ENCODE measurements at places on chromosomes 4 and X.
A peak's percentile ranks its signal among the peaks of the same experiment; 100 is the strongest.

DNA sequence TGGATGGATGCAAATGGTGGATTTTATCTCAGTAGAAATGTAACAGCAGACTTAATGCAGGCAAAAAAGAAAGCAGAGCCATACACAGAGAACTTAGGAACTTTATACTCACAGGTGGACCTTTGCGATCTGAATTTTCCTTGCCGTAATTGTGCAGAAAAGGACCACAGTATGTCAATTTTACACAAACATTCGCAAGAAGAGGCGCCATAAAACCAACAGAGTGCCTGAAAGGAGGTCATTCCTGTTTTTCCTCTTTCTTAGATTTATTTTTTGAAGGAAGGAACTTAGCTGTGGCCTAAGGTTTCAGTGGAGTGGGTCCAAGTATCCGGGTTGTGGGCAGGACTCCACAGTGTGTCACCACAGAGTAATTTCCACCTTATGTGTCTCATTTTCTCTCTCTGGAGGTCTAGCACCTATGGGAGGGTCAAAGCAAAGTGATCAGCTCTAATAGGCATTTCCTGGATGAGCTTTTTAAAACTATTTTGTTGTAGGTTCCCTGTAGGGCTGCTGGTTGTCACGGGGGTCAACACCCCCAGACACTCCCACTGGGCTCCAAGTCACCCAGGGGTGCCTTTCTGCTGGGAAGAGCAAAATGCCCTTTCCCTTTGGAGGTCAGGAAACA lies 24.7 kb upstream of the PBDC1 start:
- DNase-seq, result peak; percentile 48

DNA sequence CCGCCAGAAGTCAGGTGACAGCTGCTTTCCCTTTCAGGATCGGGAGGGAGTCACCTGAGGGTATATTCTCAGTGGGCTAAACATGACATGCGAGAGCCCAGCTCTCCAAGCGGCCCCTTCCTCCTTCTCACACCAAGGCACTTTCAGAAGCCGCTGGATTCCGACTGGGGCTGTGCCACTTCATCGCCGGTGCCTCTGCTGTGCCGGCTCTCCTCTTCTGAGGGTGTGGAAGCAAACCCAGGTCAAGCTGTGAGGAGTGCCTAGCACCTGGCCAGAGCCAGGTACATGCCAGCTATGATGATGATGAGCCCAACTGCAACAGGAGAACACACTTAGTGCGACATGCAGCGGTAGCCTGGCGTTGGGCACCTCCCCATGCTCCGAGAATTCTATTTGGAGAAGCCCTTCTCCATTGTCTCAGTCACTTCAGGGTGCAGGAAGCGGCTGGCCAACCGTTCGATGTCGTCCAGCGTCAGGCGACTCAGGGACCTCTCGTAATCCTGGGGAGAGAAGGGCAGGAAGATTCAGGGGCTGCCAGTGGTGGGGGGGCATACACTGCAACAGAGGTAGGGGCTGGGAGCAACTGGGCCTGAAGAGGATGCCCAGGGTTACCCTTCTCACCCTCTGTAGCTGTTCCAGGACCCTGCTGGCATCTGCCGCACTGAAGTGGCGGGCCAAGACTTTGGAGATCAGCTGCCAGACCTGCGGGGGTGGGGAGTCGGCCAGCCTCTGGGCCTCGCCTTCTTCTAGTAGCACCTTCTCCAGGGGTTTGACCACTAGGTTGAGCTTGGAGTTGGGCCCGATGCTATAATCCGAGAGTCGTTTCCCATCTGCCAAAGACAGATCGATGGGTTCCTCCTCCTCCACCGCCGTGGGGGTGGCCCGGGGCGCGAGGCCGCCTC lies 1.0 kb downstream of the UBL4A start:
- no peak for DNase-seq

- DNase-seq, result peak; percentile 50
These were observed at the start of gene CDS1 for GRCh38 chr4:84582988-84583875. TSS of gene CDS1 (plus strand) at chr4:84583127. CDS start at chr4:84583402, 275 bp downstream.

DNA sequence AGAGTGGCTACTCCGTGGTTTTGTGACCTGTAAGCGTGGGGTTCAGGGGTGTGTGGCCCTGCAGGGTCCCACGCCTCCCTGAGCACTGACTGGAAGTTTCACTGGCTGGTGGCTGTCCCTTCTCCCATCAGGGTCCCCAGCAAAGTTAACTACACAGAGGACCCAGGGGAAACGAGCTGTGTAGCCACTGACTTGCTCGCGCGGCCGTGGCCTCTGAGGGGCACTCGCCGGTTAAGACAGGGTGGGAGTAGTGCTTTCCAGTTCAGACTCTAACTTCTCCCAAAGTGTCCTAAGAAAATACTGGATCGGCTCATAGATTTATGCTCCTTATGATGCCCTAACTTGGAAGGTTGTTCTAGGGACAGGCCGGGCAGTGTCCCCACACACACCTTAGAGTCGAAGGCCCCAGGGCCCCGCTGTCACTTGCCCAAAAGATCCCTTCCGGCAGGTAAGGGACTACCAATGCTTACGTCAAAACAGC lies 28.2 kb downstream of the NELFA start:
- DNase-seq, result no peak

DNA sequence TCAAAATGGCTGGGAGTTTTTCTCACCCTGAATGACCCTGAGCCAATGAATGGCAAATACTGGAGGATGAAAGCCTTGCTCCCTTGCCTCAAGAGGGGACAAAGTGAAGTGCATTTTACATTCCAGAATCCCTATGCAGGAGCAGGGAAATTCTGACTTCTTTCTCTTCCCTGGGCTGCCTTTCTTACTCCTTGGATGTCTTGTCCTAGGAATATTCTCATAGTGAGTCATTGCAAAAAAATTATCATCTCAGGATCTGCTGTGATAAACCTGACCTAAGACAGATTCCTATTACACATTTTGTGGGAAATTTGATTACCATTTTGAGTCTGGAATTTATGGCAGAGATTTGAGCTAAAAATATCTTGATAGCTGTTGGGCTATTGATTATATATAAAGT lies 199.9 kb downstream of the TMA16 start:
- DNase-seq, result no peak

DNA sequence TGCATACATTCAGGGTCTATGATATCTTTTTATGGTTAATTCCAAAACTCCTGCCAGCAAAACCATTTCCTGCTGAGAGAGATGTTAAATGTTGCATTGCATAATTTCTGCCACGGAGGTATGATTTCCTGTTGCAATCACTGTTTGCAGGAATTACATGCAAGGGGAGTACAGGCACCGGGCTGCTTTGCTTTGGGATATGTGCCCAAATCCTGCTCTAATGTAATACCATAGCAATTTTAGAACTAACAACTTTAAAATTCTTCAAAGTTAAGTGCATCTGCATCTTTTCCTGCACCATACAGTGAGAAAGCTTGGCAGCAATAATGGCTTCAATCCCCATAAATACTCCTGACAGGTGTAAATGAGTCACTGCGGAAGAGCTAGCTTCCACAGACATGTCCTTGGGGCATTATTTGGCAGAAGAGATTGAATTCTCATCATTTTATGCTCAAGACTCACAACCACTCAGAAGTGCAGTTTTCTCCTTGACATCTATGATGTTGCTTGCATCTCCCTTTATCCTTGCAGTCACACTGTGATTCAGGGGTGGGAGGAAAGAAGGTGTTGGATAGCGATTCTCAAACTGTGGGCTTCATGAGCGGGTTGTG lies 29.6 kb downstream of the TRIM2 start:
- DNase-seq, result peak; percentile 43

DNA sequence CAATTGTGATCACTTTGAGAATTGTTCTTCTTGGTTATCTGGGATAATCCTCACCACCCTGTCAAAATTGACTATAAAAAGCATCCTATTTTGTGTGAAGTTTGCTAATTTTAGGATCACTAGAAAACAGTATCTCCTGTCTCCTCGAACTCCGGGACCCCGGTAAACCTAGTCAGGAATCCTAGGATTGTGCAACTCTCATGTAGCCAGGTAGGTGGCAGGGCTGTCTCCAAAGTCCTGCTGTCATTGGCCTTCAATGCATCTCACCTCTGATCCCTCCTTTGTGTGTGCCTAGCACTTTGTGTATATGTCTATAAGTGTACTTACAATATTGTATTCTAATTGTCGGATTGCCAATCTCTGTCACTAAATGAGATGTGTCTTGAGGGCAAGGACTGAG lies 1564.8 kb downstream of the RPA4 start:
- no peak for DNase-seq

GRCh38 chr4:46249106-46249505 lies 125.3 kb upstream of the GABRG1 start:
- DNase-seq, result no peak

DNA sequence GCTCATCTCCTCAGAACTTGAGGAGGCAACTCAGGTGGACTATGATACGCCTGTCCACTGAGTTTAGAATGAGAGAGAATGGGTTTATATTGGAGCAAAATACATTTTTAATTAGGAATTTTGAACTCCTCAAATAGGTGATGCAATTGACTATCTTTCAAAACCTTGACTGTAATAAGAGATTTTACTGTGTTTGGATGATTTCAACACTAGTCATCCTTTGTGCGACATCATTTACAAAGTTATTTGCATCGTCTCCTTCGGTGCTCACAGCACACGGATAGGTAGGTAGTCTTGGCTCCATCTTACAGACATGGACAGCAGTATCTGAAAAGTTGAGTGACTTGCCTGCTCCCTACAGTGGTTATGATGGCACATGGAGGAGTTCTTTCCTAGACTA lies 67.0 kb downstream of the AASDH start:
- no peak for DNase-seq

Measured in KBM-7 (cell line).